Breast epithelium (tissue), 4 donors: ENCODE measurements at places on chromosomes 4 and X.

GRCh38 chr4:152460488-152460887, 75.4 kb downstream of the FBXW7 start:
- DNase-seq: no peak

DNA sequence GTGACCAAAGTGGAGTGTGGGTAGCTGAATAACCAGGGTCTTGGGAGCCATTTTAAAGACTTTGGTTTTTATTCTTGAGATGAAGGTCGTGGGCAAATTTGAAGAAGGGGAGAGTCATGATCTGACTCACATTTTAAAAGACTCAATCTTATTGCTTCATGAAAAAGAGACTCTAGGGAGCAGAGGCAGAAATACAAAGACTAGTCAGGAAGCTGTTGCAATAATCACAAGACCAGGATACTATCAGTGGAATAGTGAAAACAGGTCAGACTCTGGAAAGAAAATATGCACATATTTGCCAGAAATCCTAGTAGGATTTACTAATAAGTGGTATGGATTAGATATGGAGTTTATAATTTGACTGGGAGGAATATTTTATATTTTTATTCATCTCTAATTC, 448.4 kb downstream of the RAPGEF2 start:
- no peak for DNase-seq

DNA sequence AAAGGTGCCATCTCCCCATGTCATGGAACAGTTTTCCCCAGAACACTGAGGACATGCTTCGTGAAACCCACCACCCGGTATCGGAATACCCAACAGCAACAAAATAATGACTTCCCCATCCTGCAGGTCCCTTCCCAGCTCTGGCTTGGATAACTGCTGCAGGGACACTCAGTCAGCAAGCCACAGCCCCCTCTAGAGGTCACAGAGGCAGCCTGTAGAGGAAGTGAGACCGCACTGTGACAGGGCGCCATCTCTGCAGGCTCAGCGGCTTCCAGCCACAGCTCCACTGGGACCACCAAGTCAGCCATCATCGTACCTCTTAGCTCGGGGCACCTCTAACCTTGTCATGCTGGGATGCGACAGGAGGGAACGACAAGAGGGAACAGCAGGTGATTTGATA, 315.9 kb downstream of the LDB2 start:
- DNase-seq: no peak

DNA sequence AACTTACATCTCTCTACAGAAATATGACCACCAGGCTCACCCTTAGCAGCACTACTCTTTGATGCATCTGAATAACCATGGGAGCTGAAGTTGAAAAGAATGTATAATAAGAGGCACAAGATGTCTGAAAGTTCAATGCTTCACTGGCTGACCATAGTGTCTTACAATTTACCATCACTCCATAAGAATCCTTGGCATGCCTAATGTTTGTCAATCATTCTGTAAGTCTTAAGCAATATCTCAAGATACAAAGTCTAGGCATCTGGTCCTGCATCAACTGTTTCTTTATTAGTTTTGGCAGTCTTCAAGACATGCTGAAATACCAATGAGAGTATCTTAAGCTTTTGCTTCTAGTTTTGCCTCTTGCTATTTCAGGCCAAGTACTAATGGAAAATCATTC, 755.5 kb downstream of the STIM2 start:
- DNase-seq: no peak

- no peak for DNase-seq
Measured at GRCh38 chr4:168409089-168409801, 71.0 kb downstream of the DDX60L start.

DNA sequence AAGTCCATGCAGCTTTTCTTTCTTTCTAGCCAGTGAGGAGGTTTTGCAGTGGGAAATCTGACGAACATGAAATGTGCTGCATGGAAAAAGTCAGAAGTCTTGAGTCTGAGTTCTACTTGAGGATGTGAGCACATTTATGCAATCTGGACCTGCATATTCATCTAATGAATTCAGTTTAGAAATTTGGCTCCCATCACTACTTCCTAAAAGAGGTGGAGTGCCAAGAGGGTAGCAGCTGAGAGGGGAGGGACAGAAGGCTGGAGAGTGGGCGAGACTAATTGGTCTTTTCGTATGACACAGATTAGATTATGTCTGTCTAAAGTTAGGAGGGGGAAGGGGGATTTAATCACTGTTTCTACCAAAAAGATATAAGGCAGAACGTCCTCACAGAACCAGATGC, 535.9 kb downstream of the IQCM start:
- DNase-seq: no peak

DNA sequence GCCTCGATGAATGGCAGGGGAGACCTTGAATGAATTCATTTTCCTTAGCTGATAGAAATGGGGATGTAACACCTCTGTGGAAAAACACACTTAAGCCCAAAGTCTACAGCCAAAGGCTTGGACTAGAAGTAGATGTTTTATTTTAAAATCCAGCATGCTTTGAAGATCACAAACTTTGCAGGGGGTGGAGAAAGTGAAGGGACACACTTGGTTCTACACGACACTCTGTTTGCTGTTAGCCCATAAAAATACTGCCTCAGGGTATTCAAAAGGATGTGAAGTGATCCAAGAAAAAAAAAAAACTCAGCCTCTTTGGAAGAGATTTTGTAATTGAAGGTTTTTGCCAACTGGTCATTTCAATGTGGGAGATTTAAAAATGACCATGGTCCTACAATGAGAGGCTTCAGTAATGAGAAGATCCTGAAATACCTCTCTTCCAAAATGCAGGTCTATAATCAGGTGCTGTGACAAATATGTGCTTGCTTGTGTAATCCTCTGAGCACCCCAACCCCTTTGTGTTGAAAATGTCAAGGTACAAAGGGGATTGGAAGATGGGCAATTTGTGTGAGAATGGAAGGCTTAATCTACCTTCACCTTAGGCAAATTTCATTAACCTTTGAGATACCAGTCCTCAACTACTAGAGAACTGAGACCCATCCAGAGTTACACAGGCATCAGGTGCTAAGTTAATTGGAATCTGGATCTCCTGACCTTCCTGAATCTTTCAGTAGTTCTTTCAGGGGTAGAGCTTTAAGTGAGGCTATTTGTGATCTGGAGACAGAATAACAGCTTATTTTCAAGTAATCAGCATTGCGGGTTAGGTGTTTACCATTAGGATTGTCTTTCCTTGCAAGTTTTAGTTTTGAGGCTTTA, 82.5 kb downstream of the HS6ST2 start:
- DNase-seq: no peak

- no peak for DNase-seq
Measured at GRCh38 chr4:176849076-176849475, 56.4 kb upstream of the VEGFC start.
